ENCODE measurements at places on chromosomes 13 and 19.

DNA sequence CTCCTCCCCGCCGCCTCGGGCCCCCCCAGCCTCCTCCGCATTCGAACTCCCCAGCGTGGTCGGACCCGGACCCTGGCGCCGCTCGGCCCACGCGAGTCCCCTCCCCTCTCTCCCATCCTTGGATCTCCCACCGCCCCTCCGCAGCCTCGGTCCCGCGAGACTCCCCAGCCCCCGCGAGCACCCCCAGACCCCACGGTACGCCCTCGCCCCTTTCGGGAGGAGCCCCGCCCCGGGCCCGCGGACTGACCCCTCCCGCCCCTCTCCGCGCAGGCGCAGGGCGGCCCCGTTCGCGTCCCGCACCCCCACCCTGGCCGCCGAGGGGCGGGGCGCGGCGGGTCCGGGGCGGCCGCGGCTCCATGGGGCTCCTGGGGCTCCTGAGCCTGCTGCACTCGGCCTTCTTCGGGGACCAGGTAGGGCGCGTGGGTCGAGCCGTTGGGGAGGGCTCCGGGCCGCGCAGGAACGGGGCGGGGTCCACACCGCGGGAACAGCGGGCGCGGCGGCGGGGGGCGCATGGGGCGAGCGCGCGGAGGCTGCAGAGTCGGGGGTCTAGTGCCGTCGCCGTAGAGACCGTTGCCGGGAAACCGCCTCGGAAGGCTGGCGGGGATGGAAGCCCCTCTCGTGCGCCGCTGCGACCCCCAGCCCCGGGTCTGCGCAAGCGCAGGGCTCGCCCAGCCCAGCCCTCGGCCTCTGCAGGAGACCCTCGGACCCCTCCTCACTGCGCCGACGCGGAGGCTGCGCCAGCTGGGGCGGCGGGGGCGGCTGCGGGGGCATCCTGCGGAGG, 3.8 kb upstream of the APC2 start:
- DNase-seq = peak; percentile 93

DNA sequence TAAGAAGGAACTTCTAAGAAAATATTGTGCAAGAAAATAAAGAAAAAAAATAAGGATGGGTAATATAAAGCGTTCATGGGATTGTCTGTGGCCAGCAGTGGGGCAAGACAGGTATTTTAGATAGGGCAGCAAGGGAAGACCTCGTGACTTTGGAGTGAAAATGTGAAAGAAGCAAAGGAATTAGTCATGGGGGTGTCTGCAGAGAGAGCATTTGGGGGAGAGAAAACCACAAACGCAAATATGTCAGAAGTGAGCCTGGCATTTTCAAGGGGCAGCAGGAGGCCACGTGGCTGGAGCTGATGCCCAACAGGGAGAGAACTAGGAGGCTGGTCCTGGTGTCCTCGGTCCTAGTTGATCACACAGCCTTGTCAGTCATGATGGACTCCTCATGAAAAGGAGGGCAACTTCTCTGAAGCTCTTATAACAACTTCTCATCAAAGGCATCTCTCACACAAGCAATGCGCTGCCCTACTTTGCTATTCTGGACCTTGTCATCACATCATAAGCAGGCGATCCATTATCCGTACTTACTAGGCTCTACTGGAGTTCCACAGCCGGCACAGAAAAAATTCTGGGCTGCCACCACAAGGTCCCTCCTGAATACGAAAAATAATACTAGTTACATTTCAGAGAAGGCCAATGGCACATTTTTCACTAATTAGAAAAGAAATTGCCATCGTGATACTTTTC, 31.0 kb downstream of the RUBCNL start:
- no peak for DNase-seq

DNA sequence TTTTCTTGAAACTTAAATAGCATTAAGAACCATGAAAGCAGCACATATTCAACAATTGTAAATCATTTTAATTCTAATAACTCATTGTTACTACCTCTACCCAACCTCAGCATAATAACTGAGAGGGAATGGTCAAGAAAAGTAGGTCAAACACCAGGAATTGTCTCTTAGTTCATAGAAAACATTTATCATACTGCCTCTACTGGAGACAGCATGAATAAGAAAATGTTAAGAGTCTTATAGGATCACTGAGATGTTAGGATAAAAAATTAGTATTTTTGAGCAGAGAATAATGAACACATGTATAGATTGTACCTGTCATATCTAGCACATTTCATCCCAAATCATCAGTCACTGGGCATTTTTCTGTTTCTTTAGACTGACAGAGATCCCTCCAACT, 515.3 kb downstream of the PCDH9 start:
- DNase-seq = no peak

- no peak for DNase-seq
Measured at GRCh38 chr19:49801401-49801888, 11.6 kb downstream of the FUZ start.

DNA sequence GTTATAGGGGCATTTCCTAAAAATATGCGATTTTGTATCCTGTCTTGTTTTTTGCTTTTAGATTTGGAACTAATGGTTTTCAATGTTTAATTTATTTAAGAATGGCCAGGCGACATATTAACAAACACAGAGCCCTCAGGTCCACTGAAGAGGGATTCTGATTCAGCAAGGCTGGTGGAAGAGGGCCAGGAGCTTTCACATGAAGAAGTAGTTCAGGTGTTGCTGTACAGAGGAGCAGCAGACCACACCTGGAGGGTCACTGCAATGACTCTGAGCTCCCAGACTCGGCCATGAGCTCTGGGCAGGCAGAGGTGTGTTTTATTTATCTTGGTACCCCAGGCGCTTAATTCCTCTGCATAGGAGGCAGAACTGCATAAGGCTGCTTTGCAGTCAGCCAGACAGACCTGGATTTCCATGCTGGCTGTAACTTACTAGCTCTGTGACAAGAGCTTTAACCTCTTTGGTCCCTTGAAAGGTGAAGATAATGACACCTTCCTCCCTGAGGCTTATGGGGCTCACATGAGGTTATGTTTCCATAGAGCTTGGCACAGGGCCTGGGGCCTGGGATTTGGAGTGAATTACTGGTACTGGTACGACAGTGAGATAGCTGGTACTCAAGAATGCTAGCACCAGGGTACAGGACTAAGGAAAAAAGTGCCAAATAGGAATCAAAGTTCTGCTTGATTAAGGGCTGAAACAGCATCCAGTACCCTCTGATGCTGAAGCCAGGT, 184.7 kb downstream of the OXGR1 start:
- no peak for DNase-seq

DNA sequence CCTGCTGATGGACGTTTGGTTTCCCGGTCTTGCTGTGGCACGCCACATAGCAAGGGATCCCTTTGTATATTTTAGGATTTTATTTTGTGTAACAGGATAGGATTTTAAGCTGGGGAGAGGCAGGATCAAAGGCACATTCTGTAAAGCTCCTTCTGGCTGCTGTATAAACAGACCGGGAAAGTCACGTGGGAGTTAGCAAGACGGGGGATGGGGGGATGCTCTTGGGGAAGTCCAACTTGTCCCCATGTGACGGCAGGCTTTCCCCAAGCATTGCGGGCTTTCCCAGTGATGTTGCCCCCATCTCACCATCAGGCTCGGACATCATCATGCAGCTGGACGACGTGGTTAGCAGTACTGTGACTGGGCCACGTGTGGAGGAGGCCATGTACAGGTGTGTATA, 5.8 kb downstream of the QTRT1 start:
- no peak for DNase-seq

- DNase-seq = no peak
Measured at GRCh38 chr13:59665732-59666131, 498.0 kb downstream of the DIAPH3 start.

DNA sequence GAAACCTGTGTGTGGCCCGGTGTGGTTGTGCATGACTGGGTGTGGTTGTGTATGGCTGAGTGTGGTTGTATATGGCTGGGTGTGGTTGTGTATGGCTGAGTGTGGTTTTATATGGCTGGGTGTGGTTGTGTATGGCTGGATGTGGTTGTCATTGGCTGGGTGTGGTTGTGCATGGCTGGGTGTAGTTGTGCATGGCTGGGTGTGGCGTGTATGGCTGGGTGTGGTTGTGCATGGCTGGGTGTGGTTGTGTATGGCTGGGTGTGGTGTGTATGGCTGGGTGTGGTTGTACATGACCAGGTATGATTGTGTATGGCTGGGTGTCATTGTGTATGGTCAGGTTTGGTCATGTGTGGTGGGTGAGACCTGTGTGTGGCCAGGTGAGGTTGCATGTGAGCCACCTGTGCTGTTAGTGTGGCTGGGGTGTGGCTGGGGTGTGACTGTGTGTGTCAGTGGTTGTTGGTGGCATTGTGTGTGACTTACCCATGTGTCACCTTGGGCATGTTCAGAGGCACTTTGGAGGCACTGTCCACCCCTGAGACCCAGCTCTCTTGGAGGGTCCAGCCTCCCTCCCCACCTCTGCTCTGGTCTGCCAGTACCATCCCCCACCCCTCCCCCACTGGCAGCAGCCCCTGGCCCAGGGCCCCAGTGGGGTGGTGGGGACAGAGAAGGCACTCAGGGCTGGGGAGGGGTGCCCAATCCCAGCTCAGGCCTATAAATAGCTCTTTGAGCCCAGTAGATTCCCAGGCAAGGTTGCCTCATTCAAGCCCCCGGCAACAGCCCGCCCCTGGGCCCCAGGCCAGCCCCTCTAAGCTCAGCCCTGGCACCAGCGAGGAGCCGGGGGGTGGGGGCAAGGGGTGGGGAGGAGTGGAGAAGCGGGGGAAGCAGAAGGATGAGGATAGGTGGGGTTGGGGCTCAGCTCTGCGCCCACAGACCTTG, 3.9 kb upstream of the NCAN start:
- no peak for DNase-seq

GRCh38 chr13:75512253-75512652, 25.4 kb downstream of the COMMD6 start:
- DNase-seq = no peak
